ENCODE measurements at places on chromosomes 3 and 15. TPM values are rescaled to one million over a fixed set of nuclear protein-coding genes. Genes with fewer than 3 reads are reported as not detected.

The SERPINI2 gene
- total RNA-seq = not detected

The PLXND1 gene
- 63.9 TPM for total RNA-seq

- no peaks in the 10 kb centered on the region for H3K27me3 ChIP-seq
- H3K4me3 ChIP-seq = no peak overlapping the region
- H3K4me1 ChIP-seq = no peaks in the 10 kb centered on the region
- peaks cover 29% of the 10 kb centered on the region for H3K36me3 ChIP-seq
Measured at GRCh38 chr3:113454057-113454456, 12.8 kb upstream of the CFAP44 start.

GRCh38 chr15:80523746-80524145 lies 119.6 kb downstream of the ARNT2 start:
- H3K27ac ChIP-seq = no peak overlapping the region
- H3K4me3 ChIP-seq = no peak overlapping the region

DNA sequence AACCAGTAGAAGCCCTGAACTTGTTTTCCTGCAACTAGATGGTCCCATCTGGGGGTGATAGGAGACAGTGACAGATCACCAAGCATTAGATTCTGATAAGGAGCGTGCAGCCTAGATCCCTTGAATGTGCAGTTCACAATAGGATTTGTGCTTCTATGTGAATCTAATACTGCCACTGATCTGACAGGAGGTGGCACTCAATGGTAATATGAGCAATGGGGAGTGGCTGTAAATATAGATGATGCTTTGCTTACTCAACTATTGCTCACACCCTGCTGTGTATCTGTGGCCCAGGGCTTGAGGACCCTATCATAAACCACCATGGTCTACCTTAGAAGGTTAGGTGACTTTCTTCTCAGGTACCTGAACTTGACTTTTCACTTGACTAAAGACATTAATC lies 417.1 kb upstream of the ARHGEF26 start:
- H3K27ac ChIP-seq = no peak overlapping the region
- H3K27me3 ChIP-seq = no peaks in the 10 kb centered on the region
- DNase-seq = no peak
- H3K36me3 ChIP-seq = no peaks in the 10 kb centered on the region

DNA sequence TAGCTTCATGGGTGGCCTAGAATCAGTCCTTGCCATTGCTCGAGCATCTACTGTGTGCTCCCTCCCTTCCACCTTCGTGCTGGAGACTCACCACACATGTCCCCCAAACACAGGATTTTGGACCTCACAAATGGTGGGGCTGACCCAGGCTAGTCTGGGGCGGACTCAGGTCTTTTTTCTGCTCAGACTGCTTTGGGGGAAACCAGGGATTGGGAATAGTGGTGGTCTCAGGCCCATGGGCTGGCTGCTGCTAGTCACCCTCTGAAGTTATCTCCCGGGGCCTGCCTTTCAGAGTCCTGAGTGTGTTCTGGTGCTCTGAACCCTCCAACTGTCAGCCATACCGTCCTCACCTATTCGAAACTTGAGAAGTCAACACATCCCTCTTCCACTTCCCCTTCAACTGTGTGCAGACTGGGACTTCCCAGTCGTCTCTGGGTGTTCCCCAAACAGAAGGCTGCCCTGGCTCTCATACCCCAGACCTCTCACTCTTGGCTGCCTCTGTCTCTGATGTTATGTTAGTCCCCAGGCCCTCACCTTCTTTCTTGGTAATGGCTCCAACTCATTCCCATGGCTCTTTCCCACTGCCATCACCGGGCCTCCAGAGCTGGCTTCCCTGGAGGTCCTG lies 46.0 kb downstream of the PPCDC start:
- H3K4me1 ChIP-seq = peaks cover 12% of the 10 kb centered on the region
- H3K27ac ChIP-seq = no peak overlapping the region
- DNase-seq = no peak
- H3K36me3 ChIP-seq = peaks cover 7% of the 10 kb centered on the region
- H3K27me3 ChIP-seq = peaks cover 24% of the 10 kb centered on the region
- H3K4me3 ChIP-seq = no peak overlapping the region

The SLC51A gene
- total RNA-seq = 8.4 TPM

- peaks cover 13% of the 10 kb centered on the region for H3K36me3 ChIP-seq
- no peak for DNase-seq
- no peak overlapping the region for H3K27ac ChIP-seq
Measured at GRCh38 chr3:5437783-5438323, 250.3 kb downstream of the EDEM1 start.

DNA sequence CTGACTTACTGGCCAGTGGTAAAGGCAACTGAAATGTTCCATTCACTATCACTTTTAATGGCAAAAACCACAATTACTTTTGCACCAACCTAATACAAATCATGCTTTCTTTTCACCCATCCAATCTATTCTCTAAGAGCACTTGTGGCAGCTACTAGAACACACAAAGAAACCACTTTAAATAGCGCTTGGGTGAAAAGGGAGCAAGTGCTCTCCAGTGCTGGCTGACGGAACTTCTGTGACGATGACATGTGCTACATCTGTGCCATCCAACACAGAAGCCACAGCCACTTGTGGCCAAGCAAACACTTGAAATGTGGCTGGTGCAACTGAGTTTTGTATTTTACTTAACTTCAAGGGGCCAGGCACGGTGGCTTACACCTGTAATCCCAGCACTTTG lies 18.9 kb downstream of the SH3BP5 start:
- no peak overlapping the region for H3K27ac ChIP-seq
- no peak for DNase-seq
- H3K27me3 ChIP-seq = no peaks in the 10 kb centered on the region
- no peak overlapping the region for H3K4me3 ChIP-seq
- no peaks in the 10 kb centered on the region for H3K36me3 ChIP-seq
- H3K4me1 ChIP-seq = peaks cover 25% of the 10 kb centered on the region

The CADPS gene
- total RNA-seq = 7.5 TPM

The GOLGA6A gene
- total RNA-seq = 6.0 TPM

GRCh38 chr3:149579161-149579560 lies 78.7 kb downstream of the WWTR1 start:
- no peak overlapping the region for H3K4me3 ChIP-seq
- H3K4me1 ChIP-seq = peaks cover 60% of the 10 kb centered on the region
- H3K27ac ChIP-seq = no peak overlapping the region
- DNase-seq = no peak
- peaks cover 7% of the 10 kb centered on the region for H3K27me3 ChIP-seq
- H3K36me3 ChIP-seq = 0 out of 2 replicates have a peak, but pooled peaks cover 1% of the 10 kb centered on the region

The ECE2 gene
- 0.46 TPM for total RNA-seq

GRCh38 chr3:134646086-134646485 lies 4.7 kb downstream of the KY start:
- no peaks in the 10 kb centered on the region for H3K36me3 ChIP-seq
- H3K4me3 ChIP-seq = no peak overlapping the region
- peaks cover 16% of the 10 kb centered on the region for H3K4me1 ChIP-seq
- H3K27ac ChIP-seq = no peak overlapping the region
- DNase-seq = no peak

The TBC1D23 gene
- total RNA-seq = 45.0 TPM

DNA sequence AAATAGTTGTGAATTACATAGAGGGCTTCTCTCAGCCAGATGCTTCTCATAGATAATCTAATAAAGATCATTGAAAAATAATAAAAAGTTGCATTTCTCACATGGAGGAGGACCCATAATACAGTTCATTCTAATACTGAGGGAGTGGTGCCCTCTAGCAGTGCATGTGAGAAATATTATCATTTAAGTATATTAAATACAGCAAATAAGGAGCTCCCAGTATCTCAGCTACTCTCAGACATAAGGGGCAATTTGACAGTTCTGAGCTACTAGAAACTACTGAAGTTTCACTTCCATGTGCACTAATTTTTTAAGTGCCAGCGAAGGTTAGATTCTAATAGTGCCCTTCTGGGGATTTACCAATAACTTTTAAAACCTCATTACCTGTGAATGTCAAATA lies 188.3 kb downstream of the IL5RA start:
- no peaks in the 10 kb centered on the region for H3K27me3 ChIP-seq
- H3K4me3 ChIP-seq = no peak overlapping the region
- H3K36me3 ChIP-seq = peaks cover 58% of the 10 kb centered on the region
- no peak for DNase-seq
- H3K27ac ChIP-seq = no peak overlapping the region

The SMCO1 gene
- not detected for total RNA-seq

The ACOX2 gene
- 1.1 TPM for total RNA-seq

DNA sequence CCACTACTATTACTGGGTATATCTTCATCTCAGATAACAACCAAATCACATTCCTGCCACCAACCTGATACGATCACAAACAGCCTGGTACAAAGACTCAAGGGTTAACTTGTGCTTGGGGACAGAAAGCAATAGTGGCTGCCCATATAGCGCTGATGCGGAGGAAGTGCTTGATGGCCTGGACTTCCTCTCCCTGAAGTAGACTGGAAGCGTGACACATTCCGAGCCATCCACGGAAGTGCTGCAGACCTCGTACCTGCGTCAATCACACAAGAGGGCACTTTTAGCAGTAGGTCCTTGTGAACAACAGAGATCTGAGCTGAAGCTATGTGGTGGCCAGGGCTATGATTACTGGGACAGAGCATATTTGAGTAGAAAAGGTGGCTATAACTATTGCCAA lies 17.3 kb upstream of the C3orf62 start:
- H3K36me3 ChIP-seq = peaks cover 44% of the 10 kb centered on the region
- no peaks in the 10 kb centered on the region for H3K4me1 ChIP-seq
- no peak for DNase-seq
- no peaks in the 10 kb centered on the region for H3K27me3 ChIP-seq

The STXBP5L gene
- total RNA-seq = 5.9 TPM

DNA sequence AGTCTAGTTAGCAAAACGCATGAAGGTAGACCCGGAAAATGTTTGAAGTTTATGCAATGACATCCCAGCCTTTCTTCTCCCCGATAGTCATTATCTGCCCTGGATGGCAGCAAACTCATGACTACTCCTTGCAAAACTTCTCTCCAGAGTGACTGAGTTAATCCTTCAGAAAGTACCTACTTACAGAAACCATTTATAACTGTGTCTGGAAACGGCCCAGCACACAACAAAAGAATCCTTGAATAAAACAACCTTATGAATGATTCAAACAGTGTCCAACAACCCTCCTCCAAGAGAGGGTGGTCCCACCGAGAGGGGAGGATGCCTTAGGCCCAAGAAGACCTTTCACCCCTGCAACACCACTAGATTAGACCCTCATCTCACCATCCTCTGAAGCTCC lies 14.2 kb downstream of the ST8SIA2 start:
- H3K36me3 ChIP-seq = no peaks in the 10 kb centered on the region
- H3K4me1 ChIP-seq = 0 out of 2 replicates have a peak, but pooled peaks cover 10% of the 10 kb centered on the region
- peaks cover 2% of the 10 kb centered on the region for H3K27me3 ChIP-seq
- H3K27ac ChIP-seq = no peak overlapping the region
- DNase-seq = no peak
- H3K4me3 ChIP-seq = no peak overlapping the region

- peak overlapping the region; percentile 21 for H3K27ac ChIP-seq
- peaks cover 30% of the 10 kb centered on the region for H3K4me1 ChIP-seq
- H3K4me3 ChIP-seq = no peak overlapping the region
Measured at GRCh38 chr3:71542521-71543370, 40.8 kb downstream of the FOXP1 start.

- peaks cover 6% of the 10 kb centered on the region for H3K36me3 ChIP-seq
- peaks cover 28% of the 10 kb centered on the region for H3K4me1 ChIP-seq
- no peak overlapping the region for H3K4me3 ChIP-seq
- no peaks in the 10 kb centered on the region for H3K27me3 ChIP-seq
- DNase-seq = peak; percentile 16
Measured at GRCh38 chr3:22691407-22691806, 511.7 kb upstream of the UBE2E2 start.

GRCh38 chr15:81184188-81184587 lies 12.5 kb upstream of the IL16 start:
- peaks cover 4% of the 10 kb centered on the region for H3K4me1 ChIP-seq
- no peaks in the 10 kb centered on the region for H3K27me3 ChIP-seq
- DNase-seq = no peak
- H3K36me3 ChIP-seq = no peaks in the 10 kb centered on the region
- no peak overlapping the region for H3K4me3 ChIP-seq

- no peaks in the 10 kb centered on the region for H3K27me3 ChIP-seq
- no peaks in the 10 kb centered on the region for H3K36me3 ChIP-seq
- no peak for DNase-seq
Measured at GRCh38 chr15:36432161-36432560, 147.3 kb upstream of the CDIN1 start.

DNA sequence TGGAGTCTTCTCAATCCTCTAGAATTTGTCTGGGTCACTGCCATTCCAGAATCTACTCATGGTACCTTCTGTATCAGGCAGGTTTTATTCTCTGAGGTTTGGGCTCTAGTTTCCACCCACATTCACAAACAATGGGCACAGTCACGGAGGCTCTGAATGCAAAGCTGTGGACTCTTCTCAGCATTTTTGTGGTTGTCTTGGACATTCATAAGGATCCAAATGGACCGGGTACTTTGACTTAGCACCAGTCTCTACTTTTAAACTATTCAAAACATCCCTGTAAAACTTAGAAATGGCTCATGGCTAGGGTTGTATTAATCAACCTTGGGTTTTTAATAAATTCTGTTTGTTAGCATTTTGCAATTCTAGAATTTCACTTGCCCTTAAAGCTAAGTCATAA lies 277.9 kb upstream of the THBS1 start:
- H3K4me3 ChIP-seq = no peak overlapping the region
- H3K27ac ChIP-seq = no peak overlapping the region
- no peaks in the 10 kb centered on the region for H3K36me3 ChIP-seq
- DNase-seq = no peak

GRCh38 chr3:108414007-108414406 lies 96.4 kb downstream of the MYH15 start:
- no peak overlapping the region for H3K4me3 ChIP-seq
- H3K27me3 ChIP-seq = no peaks in the 10 kb centered on the region
- no peaks in the 10 kb centered on the region for H3K4me1 ChIP-seq
- no peaks in the 10 kb centered on the region for H3K36me3 ChIP-seq

DNA sequence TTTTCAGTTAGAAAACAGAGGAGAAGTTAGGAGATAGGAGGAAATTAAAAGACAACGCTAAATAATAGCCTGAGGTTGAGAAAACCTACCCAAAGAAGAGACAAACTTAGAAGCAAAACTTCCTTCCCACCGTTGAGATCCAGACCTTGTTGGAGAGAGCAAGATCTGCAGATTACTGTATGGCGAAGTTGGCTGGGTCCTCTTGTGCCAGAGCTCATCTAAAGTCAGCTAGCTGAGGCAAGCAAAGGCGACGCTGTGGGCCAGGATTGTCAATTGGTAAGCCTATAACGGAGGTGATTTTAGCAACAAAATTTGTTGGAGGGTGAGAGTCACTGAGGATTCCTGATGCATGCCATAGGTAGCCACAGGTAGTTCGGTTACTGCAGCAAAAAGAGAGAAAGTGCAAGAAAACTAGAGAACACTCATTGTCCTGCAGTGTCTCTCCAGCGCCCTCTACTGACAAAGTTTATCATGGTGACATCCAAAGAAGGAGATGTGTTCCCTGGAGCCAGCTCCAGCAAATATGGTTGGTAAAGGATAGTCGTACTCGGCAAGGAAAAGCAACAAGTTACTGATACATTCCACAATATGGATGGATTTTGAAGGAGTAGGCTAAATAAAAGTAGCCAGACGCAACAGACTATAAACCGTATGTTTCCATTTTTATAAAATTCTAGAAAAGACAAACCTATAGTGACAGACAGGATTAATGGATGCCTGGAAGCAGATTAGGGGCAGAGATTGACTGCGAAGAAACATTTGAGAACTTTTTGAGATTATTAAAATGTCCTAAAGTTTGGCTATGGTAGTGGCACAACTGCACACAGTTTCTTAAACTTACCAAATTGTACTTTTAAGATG lies 9.8 kb upstream of the OR5K4 start:
- no peaks in the 10 kb centered on the region for H3K36me3 ChIP-seq
- H3K27me3 ChIP-seq = no peaks in the 10 kb centered on the region
- peak; percentile 54 for DNase-seq
- no peak overlapping the region for H3K27ac ChIP-seq
- H3K4me3 ChIP-seq = no peak overlapping the region

- H3K27me3 ChIP-seq = no peaks in the 10 kb centered on the region
- H3K4me1 ChIP-seq = no peaks in the 10 kb centered on the region
- H3K36me3 ChIP-seq = no peaks in the 10 kb centered on the region
Measured at GRCh38 chr3:139729300-139729699, 51.5 kb upstream of the NMNAT3 start.

All from WTC11 (cell line).